Stimulated activated CD4-positive, alpha-beta T cell treated with anti-CD3 and anti-CD28 coated beads, Interleukin-12 subunit alpha, Interleukin-12 subunit beta, amount 100 ng/mL, for 24 hours (primary cell): ENCODE measurements at places on chromosomes 7 and 10.

GRCh38 chr7:91892099-91892705 is 11.7 kb upstream of the MTERF1 start:
- no peak for DNase-seq

GRCh38 chr10:99647601-99648151 is 11.6 kb upstream of the ENTPD7 start:
- no peak for DNase-seq

- DNase-seq = no peak
Observed at GRCh38 chr7:27160145-27160545, 3.7 kb upstream of the HOXA7 start.

GRCh38 chr10:126508535-126509040 is 120.3 kb upstream of the ADAM12 start:
- no peak for DNase-seq

- no peak for DNase-seq
Observed at GRCh38 chr10:28684157-28684985, 7.0 kb downstream of the BAMBI start.

GRCh38 chr10:113986316-113986715 is 57.4 kb upstream of the ADRB1 start:
- DNase-seq = no peak

- no peak for DNase-seq
Observed at GRCh38 chr10:51023636-51024035, 50.7 kb upstream of the PRKG1 start.

GRCh38 chr7:46352004-46352954 is 431.2 kb upstream of the IGFBP3 start:
- DNase-seq = no peak

- no peak for DNase-seq
Observed at GRCh38 chr10:103660364-103661197, 167.1 kb downstream of the NEURL1 start.

DNA sequence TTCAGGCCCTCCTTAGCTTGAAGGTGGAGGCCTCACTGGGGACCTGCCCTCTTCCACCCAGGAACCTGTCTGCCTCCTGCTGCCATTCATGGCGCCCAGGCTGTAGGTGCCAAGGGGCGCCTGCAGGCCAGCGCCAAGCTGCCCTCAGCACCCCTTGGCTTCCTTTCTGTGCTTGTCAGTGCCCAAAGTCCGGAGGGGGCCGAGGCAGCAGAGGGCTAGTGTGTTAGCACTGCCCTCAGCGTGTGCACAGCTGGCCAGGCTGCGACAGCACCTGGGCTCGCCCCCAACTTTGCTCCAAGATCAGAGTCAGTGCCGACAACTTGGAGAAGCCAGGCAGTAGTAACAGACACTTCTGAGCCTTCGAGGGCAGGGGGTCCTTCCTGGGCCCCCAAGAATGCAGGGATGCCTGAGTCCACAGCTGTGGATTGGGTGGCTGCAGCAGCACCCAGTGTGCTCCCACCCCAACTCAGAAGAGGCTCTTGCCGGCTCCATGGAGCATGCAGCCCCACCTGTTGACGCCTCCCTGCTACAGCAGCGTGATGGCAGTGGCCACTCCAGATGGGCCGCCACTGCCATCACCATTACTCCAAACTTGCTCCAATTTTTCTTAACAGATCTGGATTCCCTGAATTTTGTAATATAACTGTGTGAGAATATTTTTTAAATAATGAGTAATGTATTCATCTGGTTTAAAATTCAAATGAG is 41.7 kb downstream of the CACUL1 start:
- DNase-seq = no peak

DNA sequence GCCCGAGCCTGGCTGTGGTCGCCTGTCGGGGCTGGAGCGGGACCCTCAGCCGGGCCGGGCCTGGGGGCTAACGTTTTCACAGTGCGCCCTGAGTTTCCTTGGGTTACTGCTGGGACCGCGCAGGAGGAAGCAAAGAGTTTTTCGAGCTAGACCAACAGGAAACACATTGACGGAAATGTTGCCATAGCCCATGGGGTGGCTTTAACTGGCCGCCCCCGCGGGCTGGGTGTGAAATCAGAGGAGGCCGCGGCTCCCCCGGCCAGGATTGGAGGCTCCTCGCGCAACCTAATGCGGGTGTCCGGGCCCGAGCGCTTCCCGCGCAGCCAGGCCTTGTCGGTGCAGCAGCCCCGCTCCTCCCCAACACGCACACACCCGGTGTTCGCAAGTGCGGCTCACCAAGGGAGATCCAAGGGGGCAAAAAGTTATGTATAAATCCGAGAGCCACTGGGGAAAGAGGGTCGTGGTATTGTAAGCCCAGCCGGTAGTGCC is 1.9 kb downstream of the HHEX start:
- no peak for DNase-seq

GRCh38 chr7:127393368-127394058 is 1.0 kb upstream of the ZNF800 start:
- DNase-seq = no peak

GRCh38 chr7:158030071-158030470 is 557.6 kb downstream of the PTPRN2 start:
- DNase-seq = no peak

DNA sequence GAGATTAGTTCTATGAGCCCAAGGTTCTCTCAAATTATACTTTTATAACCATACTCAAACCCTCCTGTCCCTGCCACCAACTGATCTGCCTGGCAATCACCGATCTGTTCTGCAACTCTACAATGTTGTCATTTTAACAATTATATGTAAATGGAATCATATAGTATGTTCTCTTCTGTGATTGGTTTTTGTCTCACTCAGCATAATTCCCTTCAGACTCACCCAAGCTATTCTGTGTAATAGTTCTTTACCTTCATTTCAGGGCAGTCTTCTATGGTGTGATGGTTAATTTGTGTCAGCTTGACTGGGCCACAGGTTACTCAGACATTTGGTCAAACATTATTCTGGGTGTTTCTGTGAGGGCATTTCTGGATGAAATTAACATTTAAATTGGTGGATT is 181.9 kb upstream of the CXCL12 start:
- DNase-seq = no peak

GRCh38 chr7:22668971-22669401 is 58.0 kb upstream of the IL6 start:
- DNase-seq = no peak

GRCh38 chr10:61065051-61065450 is 121.1 kb upstream of the RHOBTB1 start:
- DNase-seq = no peak

DNA sequence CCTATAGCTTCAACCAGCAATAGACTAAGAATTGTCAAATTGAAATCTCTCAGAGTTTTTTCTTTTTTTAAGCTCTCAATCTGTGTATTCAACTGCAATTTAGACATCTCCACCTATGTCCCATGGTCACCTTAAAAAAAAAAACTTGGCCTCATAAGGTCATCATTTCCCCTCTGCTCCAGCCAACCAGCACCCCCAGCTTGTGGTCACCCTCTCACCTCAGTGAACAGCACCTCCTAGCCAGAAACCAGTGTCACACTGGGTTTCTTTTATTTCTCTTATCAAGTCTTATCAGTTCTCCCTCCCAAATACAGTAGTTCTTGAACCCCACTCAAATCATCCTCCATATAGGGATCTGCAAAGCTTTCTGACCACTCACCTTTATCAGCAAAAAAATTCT is 4.0 kb downstream of the ITGB1 start:
- DNase-seq = no peak

GRCh38 chr10:30390207-30390606 is 41.1 kb upstream of the MTPAP start:
- DNase-seq = no peak

GRCh38 chr10:123891144-123892071 is at the start of gene CPXM2:
Gene CPXM2 (minus strand): TSS chr10:123891807. CDS start chr10:123891659, 148 bp downstream.
- no peak for DNase-seq

GRCh38 chr7:16847381-16847860 is 34.4 kb downstream of the AGR3 start:
- DNase-seq = no peak

GRCh38 chr7:114924038-114924712 is 2.3 kb downstream of the MDFIC start:
- DNase-seq = no peak
